ENCODE measurements at places on chromosomes 2 and 18. TPM values are rescaled to one million over a fixed set of nuclear protein-coding genes. Genes with fewer than 3 reads are reported as not detected.

- no peak overlapping the region for H3K4me3 ChIP-seq
- H3K27ac ChIP-seq, result peak overlapping the region; percentile 19
- no peaks in the 10 kb centered on the region for H3K27me3 ChIP-seq
- H3K36me3 ChIP-seq, result no peaks in the 10 kb centered on the region
These were observed 54.7 kb downstream of the ASAP2 start for GRCh38 chr2:9261231-9261883.

- no peaks in the 10 kb centered on the region for H3K4me1 ChIP-seq
- no peak overlapping the region for H3K27ac ChIP-seq
- no peaks in the 10 kb centered on the region for H3K27me3 ChIP-seq
- DNase-seq, result no peak
- H3K36me3 ChIP-seq, result no peaks in the 10 kb centered on the region
- H3K4me3 ChIP-seq, result no peak overlapping the region
These were observed 491.4 kb upstream of the CDH7 start for GRCh38 chr18:65259403-65259802.

DNA sequence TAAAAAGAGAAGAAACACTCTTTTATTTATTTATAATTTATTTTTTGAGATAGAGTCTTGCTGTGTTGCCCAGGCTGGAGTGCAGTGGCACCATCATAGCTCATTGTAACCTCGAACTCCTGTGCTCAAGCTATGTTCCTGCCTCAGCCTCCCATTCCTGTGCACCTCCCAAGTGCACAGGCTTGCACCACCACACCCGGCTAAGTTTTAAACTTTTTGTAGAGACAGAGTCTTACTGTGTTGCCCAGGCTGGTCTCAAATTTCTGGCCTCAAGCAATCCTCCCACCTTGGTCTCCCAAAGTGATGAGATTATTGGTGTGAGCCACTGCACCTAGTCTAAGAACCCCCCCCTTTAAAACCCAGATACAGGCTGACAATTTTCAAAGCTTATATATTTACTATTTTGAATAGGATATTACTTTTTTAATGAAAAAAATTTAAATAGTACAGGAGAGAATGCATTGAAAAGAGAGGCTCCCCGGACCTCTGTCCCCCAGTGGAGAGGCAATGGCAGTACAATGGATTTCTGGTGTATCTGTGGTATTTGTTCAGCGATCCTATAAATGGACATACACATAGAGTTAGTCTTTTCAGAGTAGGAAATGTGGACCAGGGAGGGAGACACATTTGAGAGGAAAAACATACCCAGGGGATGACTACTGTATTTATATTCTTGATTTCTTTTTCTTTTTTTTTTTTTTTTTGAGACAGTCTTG is 48.1 kb upstream of the CNOT11 start:
- peaks cover 29% of the 10 kb centered on the region for H3K4me1 ChIP-seq
- H3K27me3 ChIP-seq, result no peaks in the 10 kb centered on the region
- H3K36me3 ChIP-seq, result no peaks in the 10 kb centered on the region
- H3K27ac ChIP-seq, result no peak overlapping the region
- DNase-seq, result no peak
- H3K4me3 ChIP-seq, result no peak overlapping the region

Gene RUFY4
- total RNA-seq, result not detected

GRCh38 chr2:157192445-157193423 is 64.8 kb upstream of the GALNT5 start:
- H3K27me3 ChIP-seq, result no peaks in the 10 kb centered on the region
- H3K36me3 ChIP-seq, result no peaks in the 10 kb centered on the region
- no peak overlapping the region for H3K27ac ChIP-seq
- no peak overlapping the region for H3K4me3 ChIP-seq
- peaks cover 5% of the 10 kb centered on the region for H3K4me1 ChIP-seq
- no peak for DNase-seq

Gene RAMP1
- 0.87 TPM for total RNA-seq

GRCh38 chr2:15833731-15834130 is 106.6 kb upstream of the MYCN start:
- H3K36me3 ChIP-seq, result no peaks in the 10 kb centered on the region
- H3K27me3 ChIP-seq, result no peaks in the 10 kb centered on the region
- no peaks in the 10 kb centered on the region for H3K4me1 ChIP-seq
- H3K4me3 ChIP-seq, result no peak overlapping the region
- no peak for DNase-seq

- H3K4me3 ChIP-seq, result no peak overlapping the region
- DNase-seq, result no peak
- no peaks in the 10 kb centered on the region for H3K4me1 ChIP-seq
- H3K36me3 ChIP-seq, result peaks cover 16% of the 10 kb centered on the region
- H3K27ac ChIP-seq, result no peak overlapping the region
- H3K27me3 ChIP-seq, result no peaks in the 10 kb centered on the region
These were observed 65.1 kb downstream of the FAM210A start for GRCh38 chr18:13661051-13661778.

- H3K4me1 ChIP-seq, result no peaks in the 10 kb centered on the region
- H3K27ac ChIP-seq, result no peak overlapping the region
- DNase-seq, result no peak
- no peak overlapping the region for H3K4me3 ChIP-seq
- H3K36me3 ChIP-seq, result no peaks in the 10 kb centered on the region
- peaks cover 21% of the 10 kb centered on the region for H3K27me3 ChIP-seq
These were observed 504.9 kb downstream of the GALR1 start for GRCh38 chr18:77754475-77755044.

GRCh38 chr2:76808732-76809131 is 713.4 kb downstream of the LRRTM4 start:
- no peaks in the 10 kb centered on the region for H3K36me3 ChIP-seq
- no peak for DNase-seq
- H3K4me3 ChIP-seq, result no peak overlapping the region
- H3K4me1 ChIP-seq, result no peaks in the 10 kb centered on the region
- no peak overlapping the region for H3K27ac ChIP-seq

Gene EPG5
- total RNA-seq, result 19.2 TPM

DNA sequence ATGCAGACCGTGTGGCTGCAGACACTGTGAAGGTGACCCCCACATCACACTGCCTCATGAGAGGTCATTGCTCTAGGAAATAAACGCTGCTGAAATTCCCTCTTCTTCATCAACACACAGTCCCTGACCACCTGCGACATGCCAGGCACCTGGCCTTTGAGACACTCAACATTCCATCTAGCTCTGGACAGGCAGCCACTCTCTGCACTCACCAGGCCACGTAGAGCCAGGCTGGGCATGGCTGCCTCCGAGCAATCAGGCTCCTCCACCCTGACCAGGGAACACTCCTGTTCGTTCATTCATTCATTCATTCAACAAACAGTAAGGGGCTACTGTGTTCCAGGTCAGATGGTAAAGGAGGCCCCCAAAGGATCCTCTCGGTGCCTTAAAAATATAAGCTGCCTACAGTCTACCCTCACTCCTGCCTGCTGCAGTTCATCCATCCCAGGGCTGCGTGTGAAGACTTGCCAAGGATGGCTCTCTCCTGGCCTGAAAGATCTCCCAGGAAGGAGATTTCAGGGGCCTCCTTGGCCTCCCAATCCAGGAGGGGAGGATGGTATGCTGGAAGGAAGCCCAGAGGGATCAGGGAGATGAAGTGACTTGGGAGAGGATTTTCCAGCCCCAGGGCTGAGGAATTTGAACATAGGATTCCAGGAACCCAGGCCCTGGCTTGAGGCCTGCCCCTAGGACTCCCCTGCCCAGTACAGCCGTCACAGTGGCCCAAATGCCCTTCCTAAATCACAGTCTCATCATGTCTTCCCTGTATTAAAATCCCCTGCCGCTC is 66.7 kb downstream of the TNS1 start:
- H3K4me3 ChIP-seq, result peak overlapping the region; percentile 63
- peaks cover 97% of the 10 kb centered on the region for H3K4me1 ChIP-seq
- no peaks in the 10 kb centered on the region for H3K27me3 ChIP-seq
- H3K27ac ChIP-seq, result peak overlapping the region; percentile 68
- no peaks in the 10 kb centered on the region for H3K36me3 ChIP-seq
- no peak for DNase-seq

- no peak for DNase-seq
- no peak overlapping the region for H3K27ac ChIP-seq
- no peak overlapping the region for H3K4me3 ChIP-seq
- H3K4me1 ChIP-seq, result no peaks in the 10 kb centered on the region
These were observed 75.0 kb downstream of the ACSL3 start for GRCh38 chr2:222935688-222936298.

Gene PTH2R
- total RNA-seq, result 0.55 TPM

- H3K4me3 ChIP-seq, result no peak overlapping the region
- H3K36me3 ChIP-seq, result no peaks in the 10 kb centered on the region
- DNase-seq, result no peak
- no peak overlapping the region for H3K27ac ChIP-seq
These were observed 34.0 kb downstream of the AQP12A start for GRCh38 chr2:240725671-240726070.

DNA sequence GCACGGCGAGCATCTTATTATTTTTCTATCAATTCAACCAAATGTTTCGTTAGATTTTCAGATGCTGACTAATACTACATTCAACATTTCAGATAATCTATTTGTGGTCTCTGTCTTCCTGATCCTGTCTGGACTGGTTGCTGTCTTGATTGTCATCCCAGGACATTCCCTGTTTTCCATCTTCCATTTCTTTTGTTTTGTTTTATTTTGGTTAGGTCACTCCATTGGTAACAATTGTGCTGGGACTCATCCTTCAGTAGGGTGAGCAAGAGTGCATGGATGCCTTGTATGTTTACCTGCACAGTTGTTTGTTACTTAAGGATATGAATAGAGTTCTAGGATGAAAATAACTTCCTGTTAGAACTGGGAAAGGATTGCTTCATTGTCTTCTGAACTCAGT is 55.9 kb upstream of the ACYP2 start:
- H3K36me3 ChIP-seq, result no peaks in the 10 kb centered on the region
- no peaks in the 10 kb centered on the region for H3K27me3 ChIP-seq
- H3K4me3 ChIP-seq, result no peak overlapping the region
- H3K4me1 ChIP-seq, result peaks cover 15% of the 10 kb centered on the region
- no peak for DNase-seq

GRCh38 chr2:67923696-67924095 is 139.1 kb downstream of the C1D start:
- H3K27ac ChIP-seq, result no peak overlapping the region
- H3K36me3 ChIP-seq, result no peaks in the 10 kb centered on the region
- no peaks in the 10 kb centered on the region for H3K27me3 ChIP-seq
- no peak for DNase-seq
- H3K4me3 ChIP-seq, result no peak overlapping the region
- H3K4me1 ChIP-seq, result no peaks in the 10 kb centered on the region

GRCh38 chr2:239913636-239914417 is 111.3 kb downstream of the NDUFA10 start:
- DNase-seq, result peak; percentile 25
- H3K4me1 ChIP-seq, result peaks cover 16% of the 10 kb centered on the region
- H3K36me3 ChIP-seq, result no peaks in the 10 kb centered on the region

Gene L3MBTL4
- 13.2 TPM for total RNA-seq

GRCh38 chr2:167361426-167361825 is 473.1 kb downstream of the XIRP2 start:
- no peaks in the 10 kb centered on the region for H3K36me3 ChIP-seq
- no peaks in the 10 kb centered on the region for H3K4me1 ChIP-seq
- no peak overlapping the region for H3K27ac ChIP-seq
- no peak for DNase-seq

DNA sequence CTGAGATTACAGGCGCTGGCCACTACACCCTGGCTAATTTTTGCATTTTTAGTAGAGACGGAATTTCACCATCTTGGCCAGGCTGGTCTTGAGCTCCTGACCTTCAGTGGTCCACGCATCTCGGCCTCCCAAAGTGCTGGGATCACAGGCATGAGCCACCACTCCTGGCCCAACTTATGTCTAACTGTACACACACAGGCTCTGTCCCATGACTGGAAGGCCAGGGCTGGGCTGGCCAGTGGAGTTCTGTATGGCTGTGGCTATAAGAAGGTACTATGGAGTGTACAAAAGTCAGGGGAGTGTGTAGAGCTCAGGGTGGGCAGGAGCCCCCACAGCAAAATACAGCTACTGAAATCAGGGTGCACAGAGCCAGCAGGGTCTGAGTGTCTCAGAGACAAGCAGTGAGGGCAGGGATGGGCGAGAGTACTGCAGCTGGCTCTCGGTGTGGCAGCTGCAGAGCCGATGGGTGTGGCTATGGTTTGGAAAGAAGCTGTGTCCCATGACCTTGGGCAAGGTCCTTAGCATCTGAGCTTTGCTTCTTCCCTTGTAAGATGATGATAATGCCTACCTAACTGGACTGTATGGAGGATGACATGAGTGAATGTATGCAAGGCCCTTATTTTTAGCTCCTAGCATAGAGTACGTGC is 10.4 kb upstream of the MSGN1 start:
- no peak for DNase-seq
- no peaks in the 10 kb centered on the region for H3K27me3 ChIP-seq
- no peak overlapping the region for H3K27ac ChIP-seq
- no peak overlapping the region for H3K4me3 ChIP-seq
- no peaks in the 10 kb centered on the region for H3K36me3 ChIP-seq
- no peaks in the 10 kb centered on the region for H3K4me1 ChIP-seq

DNA sequence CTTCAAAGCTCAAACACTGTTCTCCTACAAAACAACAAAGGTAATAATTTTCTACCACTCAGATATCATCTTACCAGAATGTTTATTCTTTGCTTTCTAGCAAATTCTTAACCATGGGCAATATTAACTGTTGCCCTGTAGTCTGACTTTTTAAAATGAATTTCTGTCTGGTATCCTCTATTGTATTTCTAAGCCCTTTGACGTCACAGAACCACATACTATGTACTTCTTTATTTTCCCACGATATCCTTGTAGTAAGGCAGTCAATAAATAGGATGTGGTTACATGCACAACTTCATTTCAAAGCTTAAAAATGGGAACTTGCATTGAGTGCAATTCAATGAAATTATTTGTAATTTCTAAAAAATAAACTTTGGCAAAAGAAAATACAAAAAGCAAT is 58.7 kb downstream of the THADA start:
- H3K36me3 ChIP-seq, result peaks cover 40% of the 10 kb centered on the region
- H3K27ac ChIP-seq, result no peak overlapping the region
- H3K4me1 ChIP-seq, result no peaks in the 10 kb centered on the region
- DNase-seq, result peak; percentile 34
- no peak overlapping the region for H3K4me3 ChIP-seq

DNA sequence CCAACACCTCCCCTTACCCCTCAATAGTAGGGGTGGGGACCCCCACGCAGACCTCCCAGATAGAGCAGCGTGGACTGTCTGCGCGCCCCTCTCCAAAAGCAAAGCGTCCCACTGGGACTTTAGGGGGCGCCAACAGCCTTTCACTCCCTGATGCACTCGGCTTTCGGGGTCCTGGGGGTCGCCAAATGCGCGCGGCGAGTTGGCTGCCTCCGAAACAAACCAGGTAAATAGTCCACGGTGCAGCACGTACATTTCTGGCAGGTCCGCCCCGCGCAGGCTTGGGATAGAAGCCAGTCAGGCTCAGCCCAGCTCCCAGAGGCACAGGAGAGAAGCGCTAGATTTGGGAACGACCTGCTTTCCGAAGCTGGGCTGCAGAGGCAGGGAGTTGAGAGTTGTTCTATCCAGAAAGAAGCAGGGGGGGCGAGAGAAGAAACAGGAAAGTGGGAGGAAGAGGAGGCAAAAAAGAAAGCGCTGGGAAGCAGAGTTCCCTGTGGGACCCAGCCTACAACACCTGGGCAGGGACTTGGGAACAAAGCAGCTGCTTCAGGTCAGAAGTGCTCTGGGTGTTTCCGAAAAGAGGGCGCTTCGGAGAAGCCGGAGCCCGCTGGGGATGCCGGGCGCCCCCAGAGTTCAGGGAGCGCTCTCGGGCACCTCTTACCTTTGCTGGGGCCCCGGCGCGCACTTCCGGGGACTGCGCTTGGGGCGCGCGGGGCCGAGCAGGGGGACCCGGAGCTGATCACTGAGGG is 544 bp downstream of the EVA1A start:
- DNase-seq, result no peak
- H3K4me3 ChIP-seq, result peak overlapping the region; percentile 48
- peaks cover 8% of the 10 kb centered on the region for H3K4me1 ChIP-seq
- H3K27me3 ChIP-seq, result peaks cover 67% of the 10 kb centered on the region

- no peak overlapping the region for H3K4me3 ChIP-seq
- no peak overlapping the region for H3K27ac ChIP-seq
- no peak for DNase-seq
These were observed 495.1 kb upstream of the TCF4 start for GRCh38 chr18:56083097-56083521.

Measured in stomach (tissue), 19 donors.